HuH-7 (cell line): ENCODE measurements at places on chromosomes 7 and 10.

GRCh38 chr7:13540429-13540828 lies 449.0 kb downstream of the ETV1 start:
- DNase-seq = no peak

DNA sequence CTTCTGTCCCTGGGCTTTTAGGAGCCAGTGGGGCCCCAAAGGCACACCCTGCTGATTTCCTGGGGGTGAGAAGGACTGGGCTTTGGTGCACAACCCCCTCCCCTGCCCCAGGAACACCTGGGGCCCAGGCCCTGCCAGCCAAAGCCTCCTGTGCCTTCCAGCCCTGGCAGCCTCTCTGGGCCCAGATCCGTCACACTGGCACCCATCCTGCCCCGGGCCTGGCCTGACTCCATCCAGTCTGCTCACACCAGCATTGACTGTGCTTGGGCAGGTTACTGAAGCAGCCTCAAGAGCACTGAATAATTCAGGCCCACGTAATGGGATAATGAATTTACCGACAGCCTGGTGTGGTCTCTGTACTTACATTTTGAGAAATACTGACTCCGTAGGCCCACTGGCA lies 12.0 kb upstream of the COMTD1 start:
- no peak for DNase-seq

- DNase-seq = no peak
Observed at GRCh38 chr10:48634198-48634983, 29.5 kb upstream of the ARHGAP22 start.

- DNase-seq = no peak
Observed at GRCh38 chr10:4678951-4679671, 146.9 kb upstream of the AKR1E2 start.

- DNase-seq = no peak
Observed at GRCh38 chr10:34549001-34549400, 266.1 kb downstream of the PARD3 start.

GRCh38 chr7:15752377-15752776 lies 65.9 kb upstream of the MEOX2 start:
- no peak for DNase-seq

DNA sequence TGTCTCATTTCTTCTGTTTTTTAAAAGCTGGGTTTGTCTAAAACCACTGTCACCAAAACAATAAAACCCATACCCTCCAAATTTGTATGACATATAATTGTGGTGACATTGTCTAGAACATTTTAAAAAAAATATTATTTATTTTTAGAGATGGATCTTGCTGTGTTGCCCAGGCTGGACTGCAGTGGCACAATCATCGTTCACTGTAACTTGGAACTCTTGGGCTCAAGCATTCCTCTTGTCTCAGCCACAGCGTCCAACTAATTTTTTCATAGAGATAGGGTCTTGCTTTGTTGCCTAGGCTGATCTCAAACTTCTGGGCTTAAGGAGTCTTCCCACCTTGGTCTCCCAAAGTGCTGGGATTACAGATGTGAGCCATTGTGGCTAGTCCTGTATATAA lies 116.5 kb downstream of the CCNY start:
- DNase-seq = no peak

DNA sequence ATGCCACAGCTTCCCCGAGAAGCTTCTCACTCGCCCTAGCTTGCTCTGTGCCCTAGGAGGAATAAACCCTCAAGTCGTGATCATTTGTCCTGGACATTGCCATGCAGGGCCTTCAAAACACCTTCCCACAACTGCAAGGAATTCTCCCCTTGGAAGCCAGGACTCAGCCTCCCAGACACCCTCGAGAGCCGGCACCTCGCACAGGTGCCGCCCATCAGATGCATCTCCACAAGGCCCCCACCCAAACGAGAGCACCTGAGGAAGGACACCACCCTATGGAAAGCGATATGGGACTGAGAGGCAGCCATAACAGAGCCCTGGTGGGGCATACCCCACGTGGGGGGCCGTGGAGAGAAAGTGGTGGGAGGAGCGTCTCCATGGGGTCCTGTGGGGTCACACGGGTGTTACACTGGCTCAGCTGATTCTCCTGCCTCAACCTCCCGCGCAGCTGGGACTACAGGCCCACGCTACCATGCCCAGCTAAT lies 77.6 kb upstream of the FOXK1 start:
- no peak for DNase-seq

GRCh38 chr7:44348300-44348699 lies 22.9 kb upstream of the CAMK2B start:
- DNase-seq = no peak

DNA sequence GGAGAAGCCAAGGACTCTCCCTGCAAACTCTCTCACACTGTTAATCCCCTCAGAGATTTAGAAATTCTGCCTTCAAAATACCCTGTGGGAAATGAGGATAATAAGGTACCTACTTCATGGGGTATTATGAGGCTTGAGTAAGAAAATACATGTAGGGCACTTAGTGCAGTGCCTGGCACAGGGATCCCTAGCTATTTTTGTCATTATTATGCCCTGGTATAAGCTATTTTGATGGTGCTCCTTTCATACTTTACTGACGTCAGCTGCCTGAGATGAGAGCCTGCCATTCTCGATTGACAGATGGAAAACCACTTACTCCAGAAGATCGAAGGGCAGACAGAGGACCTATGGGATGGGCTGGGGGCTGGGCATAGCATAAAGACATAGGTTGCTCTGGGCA lies 30.1 kb downstream of the MKX start:
- DNase-seq = no peak

DNA sequence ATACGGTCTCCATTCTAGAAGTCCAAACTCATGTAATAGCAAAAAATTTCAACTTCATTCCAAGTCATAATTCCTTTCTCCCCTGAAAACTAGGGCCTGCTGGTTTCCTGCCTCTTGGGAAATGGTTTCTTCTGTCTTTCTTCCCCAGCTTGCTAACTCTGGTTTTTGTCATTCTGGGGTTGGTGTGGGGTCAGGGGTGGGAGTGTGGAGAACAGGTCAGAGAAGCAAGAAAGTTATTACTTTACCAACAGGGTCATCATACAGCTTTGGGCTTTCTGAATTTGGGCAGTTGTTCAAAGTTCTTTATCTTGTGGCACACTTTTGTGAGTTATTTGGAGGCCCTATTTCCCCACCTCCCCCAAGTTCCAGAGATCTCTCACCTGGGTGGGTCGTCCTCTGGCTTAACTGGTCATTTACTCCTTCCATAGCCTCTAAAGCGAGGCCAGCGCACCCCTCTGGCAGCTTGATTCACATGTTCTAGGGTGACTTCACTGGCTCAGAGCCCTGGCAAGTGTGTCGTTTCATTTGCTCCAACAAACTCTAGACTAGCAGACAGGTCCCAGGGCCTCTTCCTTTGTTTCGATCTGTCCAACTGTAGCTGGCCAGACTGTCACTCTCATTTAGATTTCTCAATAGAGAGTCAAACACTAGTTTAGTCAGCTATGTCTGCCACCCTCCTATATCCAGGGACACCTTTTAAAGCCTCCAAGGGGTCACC lies 161.2 kb downstream of the JCAD start:
- DNase-seq = no peak

DNA sequence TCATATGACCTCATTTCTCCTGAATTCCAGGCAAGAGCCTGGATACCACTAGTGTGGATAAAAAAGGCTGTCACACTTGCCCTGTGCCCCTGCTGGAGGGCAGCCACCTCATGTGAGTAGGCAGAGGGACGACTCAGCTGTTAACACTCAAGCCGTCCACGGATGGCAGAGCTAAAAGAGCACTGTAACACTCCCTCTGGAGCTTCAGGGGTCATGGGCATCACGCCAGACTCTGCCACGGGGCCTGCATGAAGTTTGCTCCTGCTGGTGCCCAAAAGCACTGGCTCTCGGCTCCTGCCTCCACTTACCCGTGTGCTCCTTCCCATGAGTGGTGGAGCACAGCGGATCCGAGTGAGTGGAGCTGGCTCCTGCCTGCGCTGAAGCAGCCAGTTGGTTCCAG lies 919.8 kb upstream of the C7orf33 start:
- no peak for DNase-seq

DNA sequence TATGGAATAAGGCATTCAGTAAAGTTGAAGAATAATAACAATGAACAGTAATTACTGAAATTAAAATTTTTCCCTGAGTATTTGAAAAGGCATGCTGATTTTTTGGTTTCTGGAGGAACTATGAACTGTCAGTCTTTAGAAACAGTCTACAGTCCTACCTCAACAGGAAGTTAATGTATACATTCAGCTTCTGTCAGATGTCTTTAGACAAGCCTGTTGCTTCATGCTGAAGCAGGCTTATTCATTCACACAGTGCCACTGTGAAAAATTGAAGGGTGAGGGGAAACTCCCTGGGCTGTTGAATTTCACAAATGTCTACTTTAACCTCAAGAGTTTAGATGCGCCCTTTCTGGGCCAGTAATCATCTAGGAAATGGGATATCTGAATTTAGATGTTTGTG lies 3.5 kb downstream of the NRF1 start:
- no peak for DNase-seq

GRCh38 chr10:110852255-110852896 lies 19.4 kb upstream of the PDCD4 start:
- no peak for DNase-seq

GRCh38 chr10:86110156-86110786 lies 256.3 kb downstream of the GRID1 start:
- DNase-seq = peak; percentile 12

DNA sequence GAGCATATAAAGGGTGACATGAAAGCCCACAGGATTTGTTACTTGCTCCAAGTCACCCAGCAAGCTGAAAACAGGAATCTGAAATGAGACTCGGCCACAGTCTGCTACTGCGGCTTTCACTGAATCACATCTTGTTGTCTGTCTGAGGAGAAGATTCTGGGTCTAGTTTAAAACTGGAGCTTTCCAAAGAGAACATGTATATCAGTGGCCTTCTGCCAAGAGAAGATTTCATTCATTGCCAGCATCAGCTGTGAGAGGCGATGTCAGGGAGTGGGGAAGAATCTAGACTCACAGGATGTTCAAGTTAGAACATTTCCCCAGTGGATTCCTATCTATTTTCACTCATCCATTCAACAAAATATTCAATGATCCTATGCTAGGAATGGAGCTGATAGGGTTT lies 122.8 kb downstream of the GALNT17 start:
- DNase-seq = no peak

- no peak for DNase-seq
Observed at GRCh38 chr7:90532231-90532929, 62.9 kb downstream of the PTTG1IP2 start.

DNA sequence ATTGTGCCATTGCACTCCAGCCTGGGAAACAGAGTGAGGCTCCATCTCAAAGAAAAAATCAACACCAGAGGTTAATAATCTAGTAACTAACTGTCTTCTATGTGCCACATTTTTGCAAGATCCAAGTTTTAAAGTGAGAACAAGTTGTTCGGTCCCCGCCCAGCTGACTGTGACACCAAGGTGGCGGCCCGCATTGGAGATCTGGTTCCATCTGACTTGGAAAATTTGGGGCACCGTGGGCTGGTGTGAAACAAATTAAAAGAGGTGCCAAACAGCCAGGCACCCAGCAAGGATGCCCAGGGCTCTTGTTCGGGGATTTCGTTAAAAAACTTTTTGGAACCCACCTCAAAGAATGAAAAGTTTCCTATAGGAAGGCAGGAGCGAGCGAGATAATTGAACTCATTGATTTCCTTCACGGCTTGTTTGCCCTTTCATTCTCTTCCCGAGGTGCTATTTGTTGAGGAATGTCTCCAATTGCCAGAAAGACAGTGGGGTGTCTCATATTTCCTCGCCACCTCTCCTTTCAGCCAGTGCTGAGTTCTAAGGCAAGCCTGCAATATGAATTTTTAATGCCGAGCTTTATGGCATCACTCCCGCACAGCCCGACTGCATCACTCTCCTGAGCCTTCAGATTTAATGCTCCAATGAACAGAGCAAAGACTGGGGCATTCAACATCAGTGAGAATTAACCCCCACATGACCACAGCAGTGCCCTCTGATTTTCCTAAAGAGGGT lies 156.9 kb upstream of the SH2B2 start:
- no peak for DNase-seq

GRCh38 chr10:13969118-13969791 lies 361.5 kb downstream of the FRMD4A start:
- DNase-seq = no peak

DNA sequence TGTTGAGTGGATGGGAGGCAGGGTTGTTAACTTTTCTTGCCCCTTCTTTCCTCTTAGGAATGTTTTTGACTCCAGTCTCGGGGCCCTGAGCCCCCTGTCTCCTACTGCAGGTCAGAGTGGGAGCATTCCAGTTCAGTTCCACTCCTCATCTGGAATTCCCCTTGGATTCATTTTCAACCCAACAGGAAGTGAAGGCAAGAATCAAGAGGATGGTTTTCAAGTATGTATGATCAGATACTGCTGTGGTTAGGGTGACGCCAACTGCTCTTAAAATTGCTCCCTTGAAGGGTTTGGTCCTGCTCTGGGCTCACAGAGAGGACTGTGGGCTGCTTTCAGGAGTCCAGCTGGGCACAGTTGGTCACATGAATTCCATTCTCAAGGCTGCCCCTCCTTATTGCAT lies 22.0 kb downstream of the VWA2 start:
- no peak for DNase-seq

- no peak for DNase-seq
Observed at GRCh38 chr7:48298779-48299178, 127.5 kb downstream of the ABCA13 start.

DNA sequence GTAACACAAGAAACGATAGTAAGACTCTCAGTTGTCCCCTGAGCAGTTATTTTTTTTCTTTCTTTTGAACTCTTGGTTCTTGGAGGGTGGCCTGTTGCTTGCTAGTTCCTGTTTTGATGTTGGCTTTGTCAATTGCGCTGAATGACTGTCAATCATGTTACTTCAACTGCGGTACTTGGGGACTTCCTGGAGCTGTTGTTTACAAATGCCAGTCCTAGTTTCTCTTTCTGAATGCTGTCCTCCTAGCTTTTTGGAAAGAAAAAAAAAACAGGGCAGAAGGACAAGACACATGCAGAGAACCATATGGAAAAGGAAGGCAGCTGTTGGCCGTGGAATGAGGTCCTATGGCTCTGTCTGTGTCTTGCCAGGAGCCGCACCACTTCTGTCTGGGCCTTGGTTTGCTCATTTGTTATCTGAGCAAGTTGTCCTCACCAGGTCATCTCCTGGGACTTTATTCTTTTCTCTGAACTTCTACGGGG lies 7.0 kb upstream of the PDCD4 start:
- no peak for DNase-seq

GRCh38 chr10:71725998-71726579 lies 6.5 kb upstream of the C10orf105 start:
- peak; percentile 54 for DNase-seq

DNA sequence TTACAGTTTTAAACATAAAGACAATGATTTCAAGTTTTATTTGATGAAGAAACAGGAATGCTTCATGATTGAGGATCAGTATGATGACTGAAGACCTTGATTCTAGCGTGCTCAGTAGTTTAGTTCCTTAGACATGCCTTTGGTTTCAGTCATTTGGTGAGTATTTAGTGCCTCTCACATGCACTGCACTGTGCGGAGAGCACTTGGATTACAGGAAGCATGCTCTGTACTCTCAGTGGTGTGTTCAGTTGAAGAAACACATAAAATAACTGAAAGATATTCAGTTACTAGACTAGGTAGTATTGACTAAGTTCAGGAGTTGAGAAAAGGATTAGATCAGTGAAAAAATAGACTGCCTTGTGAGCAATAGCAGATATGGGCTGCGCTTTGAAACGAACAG lies 25.5 kb downstream of the RBM17 start:
- DNase-seq = no peak
